ENCODE measurements at places on chromosomes 3 and 15. TPM values are rescaled to one million over a fixed set of nuclear protein-coding genes. Genes with fewer than 3 reads are reported as not detected.
A peak's percentile ranks its signal among the peaks of the same experiment; 100 is the strongest.

- no peak for DNase-seq
Measured at GRCh38 chr3:94009608-94010007, 18.8 kb downstream of the STX19 start.

- peak; percentile 42 for DNase-seq
Measured at GRCh38 chr15:26628879-26629529, 143.9 kb downstream of the GABRB3 start.

GRCh38 chr3:158314426-158315357 is 204.8 kb downstream of the RSRC1 start:
- DNase-seq = no peak

DNA sequence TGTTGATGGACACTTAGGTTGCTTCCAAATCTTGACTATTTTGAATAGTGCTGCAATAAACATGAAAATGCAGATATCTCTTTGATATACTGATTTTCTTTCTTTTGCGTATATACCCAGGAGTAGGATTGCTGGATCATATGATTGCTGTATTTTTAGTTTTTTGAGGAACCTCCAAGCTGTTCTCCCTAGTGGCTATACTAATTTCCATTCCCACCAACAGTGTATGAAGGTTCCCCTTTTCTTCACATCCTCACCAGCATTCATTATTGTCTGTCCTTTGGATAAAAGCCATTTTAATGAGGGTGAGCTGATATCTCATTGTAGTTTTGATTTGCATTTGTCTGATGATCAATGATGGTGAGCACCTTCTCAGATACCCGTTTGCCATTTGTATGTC is 12.5 kb downstream of the PATL2 start:
- no peak for DNase-seq

The STIMATE gene
- total RNA-seq = 15.3 TPM

The FYCO1 gene
- total RNA-seq = 30.8 TPM

Measured in colonic mucosa (tissue), 4 donors.